ENCODE measurements at places on chromosomes 7 and 10.
A peak's percentile ranks its signal among the peaks of the same experiment; 100 is the strongest.

DNA sequence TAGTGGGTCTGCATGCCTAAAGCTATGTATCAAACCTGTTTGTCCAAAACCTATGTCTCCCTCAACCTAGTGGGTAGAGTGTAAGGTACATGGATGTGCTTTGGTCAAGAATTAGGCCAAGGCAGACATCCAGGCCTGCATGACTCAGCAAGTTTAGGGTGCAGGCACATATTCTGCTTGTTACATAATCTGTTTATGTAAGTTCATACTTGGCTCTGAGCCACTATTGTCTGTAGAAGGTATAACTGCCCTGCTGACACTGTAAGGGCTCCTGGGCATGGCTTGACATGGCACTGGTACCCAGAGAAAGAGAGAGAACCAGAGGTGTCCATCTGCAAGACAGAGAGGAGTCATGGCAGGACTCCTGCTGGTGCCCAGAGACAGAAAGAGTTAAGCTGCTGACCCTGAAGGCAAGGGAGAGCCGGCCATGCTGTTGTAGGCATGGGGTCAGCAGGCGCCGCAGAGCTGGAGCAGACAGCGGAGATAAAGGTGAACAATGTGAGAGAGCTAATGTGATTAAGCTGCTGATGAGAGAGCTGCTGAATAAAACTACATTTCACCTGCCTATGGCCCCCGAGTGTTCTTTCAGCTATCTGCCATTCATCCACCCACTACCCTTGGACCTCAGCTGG lies 118.5 kb upstream of the TMEM106B start:
- no peak for DNase-seq

DNA sequence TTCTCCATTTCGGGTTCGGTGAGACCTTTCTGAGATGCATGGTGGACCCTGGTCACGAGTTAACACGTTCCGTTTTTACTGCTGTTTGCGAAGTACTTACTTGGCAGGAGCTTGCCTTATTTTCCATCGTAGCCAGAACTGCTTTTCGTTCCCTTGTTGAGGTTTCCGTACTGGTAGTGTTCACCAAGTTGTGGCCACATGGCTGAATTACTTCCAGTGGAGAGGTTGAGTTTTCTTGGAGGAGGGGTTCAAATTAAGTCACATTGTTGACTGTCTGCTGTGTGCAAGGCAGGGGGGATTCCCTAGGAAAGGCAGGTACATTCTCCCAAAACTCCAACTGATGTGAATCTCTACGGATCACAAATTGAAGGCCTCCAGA lies 4.0 kb downstream of the MXI1 start:
- DNase-seq, result no peak

GRCh38 chr7:119572132-119572531 lies 700.8 kb upstream of the KCND2 start:
- DNase-seq, result no peak

- DNase-seq, result no peak
These were observed 160.5 kb downstream of the ADAM12 start for GRCh38 chr10:126227762-126228134.

DNA sequence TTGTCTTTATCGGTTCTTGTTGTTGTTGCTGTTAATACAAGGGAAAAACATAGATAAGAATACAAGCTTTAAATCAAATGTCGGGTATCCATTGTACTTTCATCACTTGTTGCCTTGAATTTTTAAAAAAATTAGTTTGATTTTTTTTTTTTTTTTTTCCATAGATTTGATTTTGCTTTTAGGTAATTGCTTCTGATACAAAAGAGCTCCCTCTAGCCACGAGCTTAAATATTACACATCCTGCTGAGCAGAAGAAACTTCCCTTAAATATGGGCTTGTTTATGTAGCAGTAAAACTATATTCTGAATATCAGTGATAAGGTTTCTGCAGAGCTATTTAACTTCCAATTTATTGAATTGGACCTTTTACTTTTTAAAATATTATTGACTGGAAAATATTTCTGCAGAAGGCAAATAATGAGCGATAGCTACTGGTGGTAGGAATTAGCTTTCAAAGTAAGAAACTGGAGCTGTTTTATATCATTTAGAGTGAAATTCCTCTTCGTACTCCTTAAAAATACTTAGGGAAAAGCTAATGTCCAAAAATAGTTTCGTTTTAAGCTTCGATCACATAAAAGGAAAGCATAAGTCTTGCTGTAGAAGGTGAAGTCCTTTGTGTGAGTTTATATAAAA lies 216.9 kb downstream of the POLR1F start:
- peak; percentile 2 for DNase-seq

- no peak for DNase-seq
These were observed 114.3 kb upstream of the YAE1 start for GRCh38 chr7:39451901-39452300.

DNA sequence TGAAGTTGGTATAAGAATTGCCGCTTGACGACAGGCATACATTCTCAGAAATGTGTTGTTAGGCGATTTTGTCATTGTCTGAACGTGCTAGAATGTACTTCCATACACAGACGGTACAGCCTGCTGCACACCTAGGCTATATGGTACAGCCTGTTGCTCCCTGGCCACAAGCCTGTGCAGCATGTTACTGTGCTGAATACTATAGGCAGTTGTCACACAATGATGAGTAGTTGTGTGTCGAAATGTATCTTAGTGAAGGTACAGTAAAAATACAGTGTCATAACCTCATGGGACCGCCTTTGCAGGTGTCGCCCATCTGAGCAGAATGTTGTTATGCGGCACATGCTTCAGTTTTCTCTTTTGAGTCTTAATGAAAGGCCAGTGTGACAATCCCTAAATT lies 66.5 kb downstream of the SHH start:
- DNase-seq, result no peak

GRCh38 chr10:97010695-97011206 lies 175.0 kb downstream of the SLIT1 start:
- no peak for DNase-seq

DNA sequence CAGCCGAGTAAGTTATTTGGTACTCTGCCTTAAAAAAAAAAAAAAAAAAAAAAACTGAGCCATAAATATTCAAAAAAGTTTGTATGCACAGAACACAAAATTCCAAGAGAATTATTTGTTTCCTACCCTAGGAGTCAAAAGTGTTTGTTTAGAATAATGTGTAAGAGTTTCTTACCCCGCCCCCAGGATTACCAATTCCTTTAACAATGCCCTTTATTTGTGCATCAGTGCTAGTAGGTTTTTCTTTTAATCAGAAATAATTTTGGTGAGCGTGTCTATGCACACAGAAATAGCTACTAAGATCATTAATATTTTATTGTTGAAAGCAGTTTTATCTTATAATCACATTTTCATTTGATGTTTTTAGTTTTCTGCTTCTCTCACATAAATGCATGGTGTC lies 374.6 kb downstream of the DPP6 start:
- no peak for DNase-seq
